ENCODE measurements at places on chromosomes 16 and 17.
A peak's percentile ranks its signal among the peaks of the same experiment; 100 is the strongest.

DNA sequence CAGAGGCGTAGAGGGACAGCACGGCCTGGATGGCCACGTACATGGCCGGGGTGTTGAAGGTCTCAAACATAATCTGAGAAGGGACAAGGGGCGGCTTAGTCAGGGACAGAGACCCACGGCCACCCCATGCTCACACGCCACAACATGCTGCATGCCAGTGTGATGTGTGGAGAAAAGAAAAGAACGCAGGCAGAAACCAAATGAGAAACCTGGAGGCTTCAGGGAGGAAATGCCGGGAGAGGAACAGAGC is 1.1 kb downstream of the ACTG1 start:
- no peak for DNase-seq

DNA sequence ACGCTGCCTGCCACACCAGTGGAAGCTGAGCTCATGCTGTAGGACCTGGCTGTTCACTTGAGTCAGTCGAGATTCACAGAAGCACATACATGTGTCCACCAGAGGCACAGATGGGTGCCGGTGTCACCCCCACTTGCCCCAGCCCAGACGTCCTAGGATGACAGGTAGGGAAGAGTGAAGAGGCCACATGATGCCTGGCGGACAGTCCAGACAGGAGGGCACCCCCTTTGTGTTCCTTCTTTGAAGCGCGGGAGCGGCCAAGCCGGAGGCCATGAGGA is 8.8 kb downstream of the UBE2I start:
- DNase-seq: no peak

DNA sequence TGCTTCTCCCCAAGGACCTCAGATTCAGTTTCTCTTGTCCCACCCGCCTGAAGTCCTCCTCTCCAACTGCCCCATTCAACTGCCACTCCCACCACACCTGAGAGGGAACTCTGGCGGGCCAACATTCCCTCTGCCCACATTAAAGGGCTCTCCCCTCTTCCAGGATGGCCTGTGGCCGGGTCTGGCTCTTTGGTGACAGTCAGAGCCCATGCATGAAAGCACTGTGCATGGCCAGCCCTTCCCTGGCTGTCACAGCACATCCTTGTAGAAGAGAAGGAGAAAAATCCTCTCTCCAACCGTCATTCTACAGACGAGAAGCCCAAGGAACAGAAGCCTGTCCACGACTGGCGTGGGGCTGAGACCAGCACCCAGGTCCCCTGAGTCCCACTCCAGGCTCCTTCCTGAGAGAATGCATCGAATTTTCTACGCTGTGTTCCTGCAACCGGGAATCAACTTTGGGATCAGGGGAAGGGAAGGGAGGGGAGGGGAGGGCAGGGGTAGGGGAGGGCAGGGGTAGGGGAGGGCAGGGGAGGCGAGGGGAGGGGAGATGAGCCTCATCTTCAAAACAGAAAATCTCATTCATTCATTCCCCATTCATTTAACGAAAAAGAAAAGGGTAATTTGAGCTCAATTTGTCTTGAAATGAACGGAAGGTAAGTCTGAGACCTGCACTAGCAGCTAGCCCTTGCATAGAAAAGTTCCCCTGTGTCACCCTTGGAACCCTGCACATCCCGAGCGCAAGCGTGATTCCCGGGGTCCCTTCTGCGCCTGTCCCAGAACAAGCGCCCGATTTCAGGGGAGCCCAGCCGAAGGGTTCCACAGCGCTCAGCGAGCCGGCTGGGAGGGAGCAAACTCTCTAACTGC is at the start of gene ABCC12:
Gene ABCC12, minus strand, starts transcription at position 68 of the 864 bp plus-strand sequence. CDS start 9,569 bp downstream, outside the sequence.
- DNase-seq: no peak

DNA sequence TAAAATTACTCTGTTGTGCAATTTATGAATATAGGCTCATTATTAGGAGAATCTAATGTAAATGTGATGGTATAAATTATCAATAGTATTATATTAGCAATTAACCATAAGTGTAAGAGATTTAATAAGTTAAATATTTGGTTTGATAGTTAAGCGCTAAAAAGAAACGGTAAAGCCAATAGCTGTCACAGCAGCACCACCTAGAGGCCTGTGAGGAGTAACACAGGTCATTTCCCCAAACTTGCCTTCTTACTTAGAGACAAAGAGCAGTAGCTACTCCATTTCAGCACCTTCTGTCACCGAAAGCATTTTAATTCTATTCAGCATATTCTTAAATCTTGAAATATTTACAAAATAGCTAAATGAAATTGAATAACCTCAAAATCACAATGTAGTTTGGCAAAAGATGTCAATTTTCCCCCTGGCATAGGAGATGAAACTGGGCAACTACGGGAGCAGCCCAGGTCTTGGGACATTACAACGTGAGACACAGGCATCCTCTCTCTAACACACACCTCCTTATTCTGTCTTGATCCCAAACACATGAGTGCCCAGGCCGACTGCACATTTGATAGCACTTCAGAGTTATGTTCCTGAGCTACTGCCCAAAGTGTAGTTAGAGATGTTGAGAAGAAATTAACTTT is 14.3 kb upstream of the DYNLRB2 start:
- DNase-seq: peak; percentile 50
